Prostate gland (tissue), 2 donors: ENCODE measurements at places on chromosomes 13 and 19.

DNA sequence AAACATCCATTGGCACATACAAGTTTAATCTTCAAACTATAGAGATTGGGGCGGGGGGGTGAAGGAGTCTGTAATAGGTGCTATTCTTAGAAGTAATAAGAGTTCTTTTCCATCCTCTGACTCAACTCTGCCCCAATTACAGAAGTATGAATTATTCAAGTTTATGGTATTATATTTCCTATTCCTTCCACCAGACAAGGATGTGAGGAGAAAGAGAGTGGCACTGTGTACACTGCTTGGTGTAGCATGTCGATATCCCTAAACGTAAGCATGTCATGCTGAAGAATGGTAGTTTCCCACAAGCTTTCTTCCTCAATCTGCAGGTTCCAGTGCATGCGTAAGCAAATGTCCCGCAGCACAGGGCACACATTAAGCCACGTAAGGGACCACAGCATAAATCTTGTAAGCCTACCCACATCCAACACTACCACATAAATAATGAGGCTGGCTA lies 14.1 kb downstream of the BRD4 start:
- no peak for DNase-seq

GRCh38 chr19:28445826-28446225 lies 767.1 kb downstream of the UQCRFS1 start:
- no peak for DNase-seq

- no peak for DNase-seq
Observed at GRCh38 chr13:110536006-110536693, 25.4 kb downstream of the RAB20 start.

GRCh38 chr13:33259296-33259695 lies 26.3 kb downstream of the STARD13 start:
- no peak for DNase-seq

GRCh38 chr19:7622933-7623685 lies 6.2 kb downstream of the XAB2 start:
- no peak for DNase-seq

GRCh38 chr13:28159057-28159456 lies 20.7 kb downstream of the PAN3 start:
- DNase-seq = no peak

DNA sequence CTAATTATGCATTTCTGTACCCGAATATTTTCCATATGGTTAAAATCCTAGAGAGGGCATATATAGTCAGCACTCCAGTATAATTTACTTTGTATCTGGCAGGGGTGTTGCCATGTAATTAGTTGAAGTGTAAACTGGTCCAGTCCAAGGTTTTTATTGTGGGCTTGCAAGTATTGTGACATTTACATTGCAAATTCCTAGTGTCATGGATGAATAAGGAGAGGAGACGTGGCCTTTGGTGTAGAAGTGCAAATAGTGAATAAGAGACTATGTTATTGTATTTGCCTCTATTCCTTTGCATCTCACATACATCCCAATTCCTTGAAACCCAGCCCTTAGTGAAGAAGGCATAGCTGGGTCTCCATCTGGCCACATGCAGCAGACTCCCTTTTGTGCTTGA lies 330.6 kb downstream of the ATP8A2 start:
- DNase-seq = no peak

- no peak for DNase-seq
Observed at GRCh38 chr19:43439032-43439708, 24.5 kb downstream of the TEX101 start.

GRCh38 chr13:92807966-92808365 lies 418.6 kb upstream of the GPC6 start:
- DNase-seq = no peak

GRCh38 chr19:36252047-36252446 lies 37.1 kb downstream of the ZNF146 start:
- DNase-seq = no peak

- no peak for DNase-seq
Observed at GRCh38 chr13:99346335-99347042, 39.3 kb upstream of the GPR183 start.

DNA sequence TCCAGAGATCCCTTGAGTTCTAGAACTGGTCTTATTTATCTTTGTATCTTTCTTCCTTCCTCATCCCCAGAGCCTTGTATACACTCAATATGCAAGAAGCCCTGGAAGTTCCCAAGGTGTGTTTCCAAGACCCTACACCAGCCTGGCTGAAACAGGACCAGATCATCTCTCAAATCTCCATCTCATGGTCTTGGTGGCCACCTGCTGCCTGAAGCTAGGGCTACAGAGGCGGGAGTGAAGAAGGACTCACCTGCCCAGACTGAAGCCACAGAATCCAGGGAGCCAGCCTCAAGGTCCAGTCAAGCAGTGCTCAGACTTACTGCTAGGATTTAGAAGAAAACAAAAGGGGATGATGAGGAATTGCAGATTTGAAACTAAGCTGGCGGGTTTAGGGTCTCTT lies 6.1 kb upstream of the CYSLTR2 start:
- DNase-seq = no peak

DNA sequence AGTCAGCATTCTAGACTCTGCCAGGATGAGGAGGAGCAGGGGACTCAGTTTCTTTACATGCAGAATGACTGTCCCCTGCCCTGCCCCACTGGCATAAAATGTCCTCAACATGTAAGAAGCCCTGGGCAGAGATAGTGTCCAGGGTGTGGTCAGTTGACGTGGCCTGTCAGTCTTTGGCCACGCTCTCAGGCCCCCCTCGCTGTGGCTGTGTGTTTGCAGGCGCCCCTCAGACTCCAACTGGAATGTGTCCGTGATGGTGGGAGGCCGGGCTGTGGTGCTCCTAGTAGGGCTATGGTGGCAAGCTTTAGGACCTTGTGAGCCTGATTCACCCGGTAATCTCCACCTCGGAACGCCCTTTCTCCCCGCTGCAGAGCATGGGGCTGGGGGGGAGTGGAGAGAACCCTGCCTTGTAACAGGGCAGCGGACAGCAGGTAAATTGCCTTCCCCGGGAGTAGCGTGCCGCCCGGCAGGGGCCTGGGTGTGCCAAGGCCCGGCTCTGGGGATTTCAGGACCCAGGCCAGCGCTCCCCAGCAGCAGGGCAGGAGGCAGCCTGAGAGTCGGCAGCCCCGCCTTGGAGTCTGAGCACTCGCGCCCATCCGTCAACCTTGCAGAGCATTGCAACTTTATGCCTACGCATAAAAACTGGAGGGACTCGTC lies 62.3 kb downstream of the CHST8 start:
- DNase-seq = peak; percentile 45

GRCh38 chr13:91145571-91146205 lies 201.8 kb upstream of the MIR17HG start:
- no peak for DNase-seq

DNA sequence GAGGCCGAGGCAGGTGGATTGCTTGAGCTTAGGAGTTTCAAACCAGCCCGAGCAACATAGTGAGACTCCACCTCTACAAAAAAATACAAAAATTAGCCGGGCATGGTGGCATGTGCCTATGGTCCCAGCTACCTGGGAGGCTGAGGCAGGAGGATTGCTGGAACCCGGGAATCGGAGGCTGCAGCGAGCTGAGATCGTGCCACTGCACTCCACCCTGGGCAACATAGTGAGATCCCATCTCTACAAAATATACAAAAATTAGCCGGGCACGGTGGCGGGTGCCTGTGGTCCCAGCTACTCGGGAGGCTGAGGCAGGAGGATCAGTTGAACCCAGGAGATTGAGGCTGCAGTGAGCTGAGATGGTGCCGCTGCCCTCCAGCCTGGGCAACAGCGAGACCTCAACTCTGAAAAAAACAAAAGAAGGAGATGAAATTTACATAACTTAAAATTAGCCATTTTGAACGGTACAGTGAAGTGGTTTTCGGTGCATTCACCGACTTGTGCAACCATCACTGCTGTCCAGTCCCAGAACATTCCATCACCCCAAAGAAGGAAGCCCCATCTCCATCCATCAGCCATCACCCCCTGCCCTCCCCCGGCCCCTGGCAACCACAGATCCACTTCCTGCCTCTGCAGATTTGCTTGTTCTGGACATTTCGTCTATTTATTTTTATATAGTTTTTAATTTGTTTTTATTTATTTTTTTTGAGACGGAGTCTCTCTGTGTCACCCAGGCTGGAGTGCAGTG lies 1.6 kb upstream of the AZU1 start:
- DNase-seq = no peak

GRCh38 chr13:44351505-44351854 lies 22.1 kb upstream of the SERP2 start:
- DNase-seq = no peak

DNA sequence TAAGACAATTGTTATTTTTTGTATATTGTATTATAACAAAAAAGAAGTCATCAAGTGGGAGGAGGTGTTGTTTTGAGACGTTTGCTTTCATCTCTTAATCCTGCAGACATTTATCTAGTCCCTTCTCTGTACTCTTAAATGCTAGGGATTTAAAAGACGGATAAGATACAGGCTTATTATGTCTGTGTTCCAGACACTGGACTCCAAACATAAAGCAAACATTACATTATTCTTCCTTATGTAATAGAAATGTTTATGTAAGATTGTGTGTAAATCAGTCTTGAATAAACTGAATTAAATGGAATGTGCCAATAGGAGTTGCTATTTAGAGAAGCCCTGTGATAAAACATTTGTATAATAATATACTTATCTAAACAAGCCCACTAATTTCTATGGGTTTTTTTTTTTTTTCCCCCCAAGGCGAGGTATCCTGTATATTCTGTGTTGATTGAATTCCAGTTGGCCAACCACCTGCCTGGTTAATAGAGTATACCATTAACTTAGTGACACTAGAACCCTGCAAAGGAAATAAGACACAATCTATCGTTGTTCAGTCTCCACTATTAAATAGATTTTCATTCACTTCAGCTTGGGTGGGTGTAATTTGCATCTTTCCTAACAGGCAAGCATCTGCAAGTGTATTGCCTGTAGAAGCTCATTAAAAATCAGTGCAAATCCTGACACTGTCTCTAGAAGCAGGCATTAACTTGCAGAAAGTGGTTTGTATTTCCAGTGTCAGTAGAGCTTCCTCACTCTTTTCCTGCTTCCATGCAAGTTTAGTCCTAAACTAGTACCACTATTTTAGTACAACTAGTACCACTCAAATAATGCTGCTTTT lies 69.0 kb downstream of the LRCH1 start:
- DNase-seq = no peak

DNA sequence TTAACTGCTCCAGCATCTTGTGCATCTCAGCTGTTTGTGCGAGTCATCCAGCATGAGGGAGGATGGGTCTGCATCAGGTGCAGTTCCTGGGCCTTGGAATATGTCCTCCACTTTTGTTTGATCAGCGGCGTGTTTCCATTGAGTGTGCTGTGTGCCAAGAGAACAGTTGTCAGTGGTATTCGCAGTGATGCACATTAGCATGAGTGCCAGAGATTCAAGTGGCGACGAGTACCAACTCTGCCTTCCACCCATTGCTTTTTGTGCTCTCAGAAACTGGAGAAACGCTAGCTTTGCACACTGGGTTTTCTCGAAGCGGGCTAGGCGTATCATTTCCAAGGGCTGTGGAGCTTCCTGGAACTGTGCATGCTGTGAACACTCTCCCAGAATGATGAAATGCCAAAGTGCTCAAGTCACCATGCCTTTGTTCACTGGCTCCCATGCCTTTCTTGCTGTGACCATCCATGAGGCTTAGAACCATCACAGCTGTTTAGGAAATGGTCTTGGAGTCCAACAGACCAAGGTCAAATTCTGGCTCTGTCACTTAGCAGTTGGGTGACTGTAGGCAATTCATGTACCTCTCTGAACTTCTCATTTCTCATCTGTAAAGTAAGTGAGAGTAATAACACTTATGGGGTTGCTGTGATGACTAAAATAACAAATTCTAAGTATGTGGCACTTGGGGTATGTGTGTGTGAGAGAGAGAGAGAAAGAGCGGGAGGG lies 18.4 kb downstream of the LRCH1 start:
- DNase-seq = no peak

DNA sequence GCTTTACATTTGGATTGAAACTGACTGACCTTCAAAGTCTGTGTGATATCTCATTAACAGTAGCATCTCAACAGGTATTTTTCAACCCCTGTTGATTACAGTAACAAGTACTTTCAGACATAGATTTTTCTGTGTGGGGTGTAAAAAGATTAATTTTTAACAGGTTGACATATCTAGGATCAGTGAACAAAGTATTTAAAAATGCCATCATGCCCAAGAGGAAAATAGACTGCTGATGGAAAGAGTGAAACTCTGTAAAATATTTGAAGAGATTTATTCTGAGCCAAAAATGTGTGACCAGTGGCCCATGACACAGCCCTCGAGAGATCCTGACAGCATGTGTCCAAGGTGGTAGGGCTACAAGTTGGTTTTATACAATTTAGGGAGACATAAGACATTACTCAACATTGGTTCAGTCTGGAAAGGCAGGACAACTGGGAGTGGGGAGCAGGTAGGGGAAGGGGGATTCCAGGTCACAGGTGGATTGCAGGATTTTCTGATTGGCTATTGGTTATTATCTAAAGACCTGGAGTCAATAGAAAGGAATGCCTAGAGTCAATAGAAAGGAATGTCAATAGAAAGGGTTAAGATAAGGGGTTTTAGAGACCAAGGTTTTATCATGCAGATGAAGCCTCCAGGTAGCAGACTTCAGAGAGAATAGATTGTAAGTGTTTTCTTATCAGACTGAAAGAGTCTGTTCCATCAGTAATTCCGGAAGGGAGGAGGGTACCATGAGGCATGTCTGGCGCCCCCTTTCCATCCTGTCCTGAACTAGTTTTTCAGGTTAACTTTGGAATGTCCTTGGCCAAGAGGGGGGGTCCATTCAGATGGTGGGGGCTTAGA lies 29.1 kb downstream of the TNFRSF19 start:
- no peak for DNase-seq

GRCh38 chr13:60162096-60162495 lies 1.6 kb downstream of the DIAPH3 start:
- no peak for DNase-seq
